GM12864 (cell line): ENCODE measurements at places on chromosomes 5 and 9.

DNA sequence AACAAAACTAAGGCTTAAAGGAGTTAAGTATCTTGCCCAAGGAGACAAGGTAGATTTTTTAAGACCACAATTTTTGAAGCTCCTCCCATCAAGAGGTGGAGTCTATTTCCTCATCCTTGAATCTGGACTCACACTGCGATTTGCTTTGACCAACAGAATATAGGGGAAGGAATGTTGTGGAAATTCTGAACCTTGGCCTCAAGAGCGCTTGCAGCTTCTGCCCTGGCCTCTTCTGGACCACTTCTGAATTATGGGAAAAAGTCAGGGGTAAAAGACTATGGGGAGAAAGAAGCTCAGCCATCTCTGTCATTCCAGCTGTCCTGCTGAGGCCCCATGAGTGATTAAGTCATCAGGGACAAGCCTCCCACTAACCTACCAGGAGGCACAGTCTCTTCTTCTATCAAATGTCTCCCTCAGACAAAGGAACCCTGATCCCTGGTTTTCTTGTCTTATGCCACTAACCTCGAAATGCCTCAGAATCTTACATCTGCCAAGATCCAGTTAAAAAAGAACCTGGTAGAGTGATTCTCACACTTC, 25.9 kb downstream of the MAPKAP1 start:
- no peak for DNase-seq

- no peak for DNase-seq
Observed at GRCh38 chr5:143679777-143680176, 132.2 kb upstream of the HMHB1 start.

- DNase-seq = no peak
Observed at GRCh38 chr9:84668196-84669012, 1.1 kb upstream of the NTRK2 start.

DNA sequence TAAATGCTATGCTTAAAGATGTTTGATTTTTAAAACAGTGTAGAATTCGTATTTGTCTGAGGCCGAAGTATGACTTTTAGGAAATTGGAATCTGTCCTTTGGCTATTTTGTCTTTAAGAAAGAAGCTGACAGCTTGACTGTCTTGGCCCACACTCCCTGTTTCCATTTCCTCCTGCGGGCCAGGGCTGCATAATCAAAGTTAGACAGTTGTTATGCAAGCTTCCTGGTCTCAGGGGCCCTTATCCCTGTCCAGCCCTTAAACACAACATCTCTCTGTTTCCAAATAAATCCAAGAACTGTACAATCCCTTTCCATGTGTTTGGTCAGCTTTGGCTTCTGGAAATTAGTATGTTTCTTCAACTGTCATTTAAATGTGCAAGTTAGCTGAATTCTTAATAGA, 54.6 kb upstream of the ECM2 start:
- no peak for DNase-seq
